ENCODE measurements at places on chromosomes 1 and 21.

DNA sequence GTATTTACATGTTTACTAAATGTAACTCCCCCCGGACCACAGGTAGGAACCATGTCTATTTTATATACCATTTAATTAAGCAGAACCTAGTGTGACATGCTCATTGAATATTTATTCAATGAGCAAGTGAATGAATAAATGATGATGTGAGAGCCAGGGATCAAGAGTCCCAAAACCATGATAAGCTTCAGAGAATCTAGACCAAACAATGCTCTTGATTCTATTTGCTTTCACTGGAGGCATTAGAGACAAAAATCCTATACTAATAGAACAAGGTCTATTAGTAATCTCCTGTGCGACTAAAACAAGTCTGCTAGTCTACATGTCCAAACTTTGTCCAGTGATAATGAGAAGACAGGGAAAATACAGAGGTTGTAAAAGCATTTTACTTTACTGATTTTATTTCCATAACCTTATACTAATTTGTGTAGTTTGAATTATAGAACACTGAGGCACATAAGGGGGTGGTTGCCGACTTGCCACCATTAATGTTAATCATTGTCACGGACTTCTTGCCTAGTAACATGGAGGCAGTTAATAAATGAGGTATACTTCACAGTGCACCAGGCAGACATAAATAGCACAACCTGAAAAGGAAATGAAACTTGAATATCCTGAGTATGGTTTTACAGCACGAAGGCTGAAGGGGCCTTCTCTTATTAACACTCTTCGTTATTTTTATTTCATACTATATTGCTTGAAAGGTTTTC, 69.8 kb downstream of the TBX15 start:
- DNase-seq = no peak

DNA sequence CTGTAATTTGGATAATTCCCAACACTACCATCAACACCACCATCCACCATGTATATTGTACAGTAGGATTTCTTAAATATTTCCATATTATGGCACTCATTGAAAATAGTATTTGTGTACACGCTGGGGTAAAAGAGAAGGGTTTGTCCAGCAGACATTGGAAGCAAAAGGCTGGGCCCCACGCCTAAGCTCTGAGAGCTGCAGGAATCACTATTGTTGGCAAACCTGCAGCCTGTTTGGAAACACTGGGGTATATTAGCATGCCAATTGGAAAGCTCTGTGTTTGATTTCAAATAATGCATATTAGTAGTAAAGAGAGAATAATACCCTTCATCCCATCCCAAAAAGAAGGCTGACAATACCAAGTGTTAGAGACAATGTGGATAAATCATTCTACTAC, 81.5 kb upstream of the DPYD start:
- no peak for DNase-seq

DNA sequence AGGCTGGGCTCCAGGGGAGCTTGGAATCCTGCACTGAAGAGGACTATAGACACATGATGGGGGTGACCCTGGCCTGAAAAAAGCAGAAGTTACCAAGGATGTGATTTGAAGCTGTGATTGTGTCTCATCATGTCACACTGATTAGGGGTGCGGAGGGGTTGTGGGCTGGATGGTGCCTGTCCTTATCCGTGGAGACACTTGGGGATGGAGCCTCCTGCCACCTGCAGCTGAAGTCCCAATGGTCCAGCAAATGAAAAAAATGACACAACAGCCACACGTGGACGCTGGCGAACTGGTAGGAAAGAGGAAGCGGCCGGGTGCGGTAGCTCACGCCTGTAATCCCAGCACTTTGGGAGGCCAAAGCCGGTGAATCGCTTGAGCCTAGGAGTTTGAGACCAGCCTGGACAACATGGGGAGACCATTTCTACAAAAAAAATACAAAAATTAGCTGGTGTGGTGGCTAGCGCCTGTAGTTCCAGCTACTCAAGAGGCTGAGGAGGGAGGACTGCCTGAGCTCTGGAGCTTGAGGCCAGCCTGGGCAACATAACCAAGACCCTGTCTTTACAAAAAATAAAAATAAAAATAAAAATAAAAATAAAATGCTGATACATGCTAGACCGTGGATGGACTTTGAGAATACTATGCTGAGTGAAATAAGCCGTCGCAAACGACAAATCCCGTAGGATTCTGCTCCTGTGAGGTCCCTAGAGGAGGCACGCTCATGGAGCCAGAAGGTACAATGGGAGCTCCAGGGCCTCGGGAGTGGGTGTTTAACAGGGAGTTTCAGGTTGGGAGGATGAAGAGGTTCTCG, 838 bp upstream of the IBA57 start:
- no peak for DNase-seq

- DNase-seq = no peak
Measured at GRCh38 chr1:37655274-37655673, 20.6 kb upstream of the RSPO1 start.

DNA sequence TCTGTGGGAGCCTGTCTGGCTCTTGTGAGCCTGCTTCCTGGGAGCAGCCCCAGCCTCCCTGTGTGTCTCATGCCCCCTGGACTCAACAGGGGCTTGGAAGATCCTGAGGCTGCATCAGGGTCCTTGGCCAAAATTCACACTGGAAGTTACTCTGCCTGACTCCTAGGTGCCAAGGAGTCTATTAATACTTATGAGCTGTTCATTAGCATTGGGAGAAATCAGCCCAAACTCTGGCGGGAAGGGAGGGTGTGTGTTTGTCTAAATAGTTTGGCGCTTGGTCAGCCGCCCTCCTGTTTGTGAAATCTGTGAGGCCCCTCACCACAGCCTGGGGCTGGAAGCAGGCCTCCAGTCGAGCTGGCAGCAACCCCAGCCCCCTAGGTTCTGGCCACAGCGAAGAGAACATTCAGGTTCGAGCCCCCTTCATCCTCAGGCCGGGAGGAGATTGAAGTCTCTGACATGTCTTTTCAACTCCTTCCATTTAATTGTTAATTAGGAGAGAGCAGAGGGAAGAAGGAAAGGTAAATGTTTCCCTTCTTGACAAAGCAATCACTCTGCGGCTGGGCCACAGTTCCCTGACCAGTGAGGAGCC, 82.1 kb upstream of the F3 start:
- DNase-seq = no peak

DNA sequence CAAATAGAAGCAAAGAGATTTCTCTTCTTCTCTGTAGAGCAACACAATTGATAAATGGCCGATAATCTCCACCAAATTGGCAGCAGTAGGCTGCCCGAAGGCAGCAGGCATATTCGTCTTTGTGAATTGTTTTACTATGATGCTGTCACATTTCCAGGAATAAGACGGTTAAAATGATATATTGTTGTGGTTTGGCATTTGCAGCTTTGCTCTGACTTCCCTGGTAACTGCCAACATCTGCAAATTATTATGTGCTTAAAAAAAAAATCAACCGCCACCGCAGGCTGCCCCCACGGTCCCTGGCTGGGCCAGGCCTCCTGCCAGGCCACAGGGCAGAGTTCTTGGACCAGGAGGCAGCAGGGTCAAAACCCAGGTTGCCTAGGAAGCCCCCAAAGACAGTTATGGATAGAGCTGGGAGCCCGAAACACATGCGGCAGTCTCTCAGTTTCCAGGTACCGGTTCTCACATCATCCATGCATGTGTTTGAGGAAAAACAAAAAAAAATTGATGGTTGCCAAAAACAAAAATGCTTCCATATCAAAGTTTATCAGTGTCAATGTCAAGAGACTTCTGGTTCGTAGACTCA, 179.3 kb downstream of the ETS2 start:
- no peak for DNase-seq

DNA sequence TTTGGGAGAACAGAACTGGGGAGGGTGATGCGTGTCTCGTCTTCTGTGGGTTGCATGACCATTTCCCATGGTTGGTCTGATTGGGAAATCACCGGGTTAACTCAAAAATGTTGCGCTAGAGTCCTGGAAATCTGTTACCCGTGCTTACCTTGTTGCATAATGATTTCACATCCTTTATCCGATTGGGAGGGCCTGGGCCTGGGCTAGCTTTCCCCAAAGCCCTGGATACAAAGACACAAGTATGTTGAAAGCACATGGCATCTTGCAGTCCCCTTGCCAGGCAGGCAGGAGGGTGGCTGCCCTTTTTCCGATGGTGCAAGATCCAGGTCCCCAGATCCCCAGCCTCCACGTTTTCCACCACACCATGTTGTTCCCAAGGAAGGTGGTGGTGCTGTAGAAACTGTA, 582 bp downstream of the TRPM2 start:
- DNase-seq = no peak

DNA sequence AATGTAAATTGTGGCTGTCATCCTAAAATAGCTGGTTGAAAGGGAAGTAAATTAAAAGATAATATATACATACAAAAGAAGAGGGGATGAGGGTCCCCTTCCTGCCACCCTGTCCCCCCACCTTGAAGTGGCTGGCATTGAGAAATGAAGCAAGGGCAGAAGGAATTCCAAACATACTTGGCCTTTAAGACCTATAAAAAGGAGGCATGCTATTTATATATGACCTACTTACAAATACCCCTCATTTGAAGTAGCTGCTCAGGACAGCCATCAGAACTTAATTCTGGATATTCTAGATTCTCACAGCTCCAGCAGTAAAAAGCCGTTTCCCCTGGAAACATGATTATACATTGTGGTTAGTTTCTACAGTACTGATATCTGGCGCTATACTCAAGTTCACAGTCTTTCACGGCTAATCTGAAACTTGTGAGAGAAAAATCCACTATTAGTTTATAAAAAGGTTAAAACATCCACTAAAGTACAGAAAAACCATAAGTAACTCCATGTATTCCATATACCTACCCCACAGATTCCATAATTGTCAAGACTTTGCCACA, 9.6 kb upstream of the MAP10 start:
- no peak for DNase-seq

DNA sequence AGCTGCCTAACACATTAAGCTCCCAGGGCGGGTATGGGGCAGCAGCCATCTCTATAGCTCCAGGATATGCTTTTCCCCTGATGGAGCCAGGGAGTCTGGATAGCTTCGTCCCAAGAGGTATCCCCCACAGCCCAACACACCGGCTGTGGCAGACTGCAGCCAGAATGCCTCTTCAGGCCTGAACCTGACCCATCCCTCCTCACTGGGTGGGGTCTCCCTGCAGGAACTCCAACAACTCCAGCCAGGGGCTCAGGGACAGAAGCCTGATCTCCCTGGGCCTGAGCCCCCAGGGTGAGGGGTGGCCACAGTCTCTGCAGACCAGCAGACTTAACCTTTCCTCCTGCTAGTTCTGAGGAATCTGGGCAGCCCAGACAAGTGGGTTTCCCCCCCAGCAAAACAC, 159.9 kb downstream of the LRRIQ3 start:
- DNase-seq = no peak

DNA sequence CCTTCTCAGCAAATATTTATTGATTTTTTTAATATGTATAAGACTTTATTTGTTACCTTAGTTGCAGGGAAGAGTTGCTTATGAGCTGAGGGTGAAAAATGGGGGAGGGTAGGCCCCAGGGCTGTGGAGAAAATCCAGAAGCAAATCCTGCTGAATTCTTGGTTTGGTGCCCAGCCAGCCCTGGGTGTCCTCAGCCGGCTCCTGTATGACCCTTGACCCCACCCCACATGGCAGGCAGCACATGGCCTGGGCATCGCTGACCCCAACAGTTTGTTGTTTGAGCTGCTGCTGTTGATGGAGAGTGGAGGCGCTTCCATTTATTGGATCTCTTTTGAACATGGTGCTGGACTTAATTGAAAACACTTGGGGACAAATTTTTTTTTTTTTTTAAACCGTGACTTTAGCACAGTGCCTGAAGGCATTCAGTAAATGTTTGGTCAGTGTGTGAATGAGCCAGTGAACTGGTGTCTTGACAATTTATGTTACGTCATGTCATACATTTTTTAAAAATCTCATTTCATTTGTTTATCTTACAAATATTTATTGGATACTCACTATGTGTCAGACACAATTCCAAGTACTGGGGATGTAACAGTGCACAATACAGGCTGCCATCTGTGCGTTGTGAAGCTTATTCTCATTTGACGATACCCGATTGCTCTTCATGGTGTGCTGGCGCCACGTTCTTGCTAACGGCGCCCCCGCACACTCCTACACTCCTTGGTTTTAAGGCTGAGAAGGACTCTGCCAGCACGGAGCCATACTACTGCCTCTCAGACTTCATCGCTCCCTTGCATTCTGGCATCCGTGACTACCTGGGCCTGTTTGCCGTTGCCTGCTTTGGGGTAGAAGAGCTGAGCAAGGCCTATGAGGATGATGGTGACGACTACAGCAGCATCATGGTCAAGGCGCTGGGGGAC, 98.8 kb downstream of the MTR start:
- no peak for DNase-seq

DNA sequence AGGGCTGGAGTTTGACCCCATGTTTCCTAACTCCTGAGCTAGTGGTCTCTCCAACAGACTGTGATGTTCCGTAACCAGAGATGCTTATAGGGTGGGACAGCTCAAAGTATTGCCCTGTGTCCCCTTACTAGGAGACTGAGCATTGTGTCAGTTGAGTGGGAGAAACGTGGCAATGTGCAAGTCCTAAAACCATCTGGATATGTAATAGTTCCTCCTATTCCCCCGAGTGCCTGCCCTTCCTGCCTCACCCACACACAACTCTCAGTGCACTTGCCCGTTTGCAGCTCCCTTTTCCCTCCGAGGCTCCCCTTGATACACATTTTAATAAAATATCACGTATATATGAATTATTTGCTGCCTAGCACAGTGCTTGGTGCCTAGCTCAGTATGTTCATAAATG, 3.4 kb downstream of the PIGV start:
- no peak for DNase-seq

GRCh38 chr1:83844546-83844945, 154.4 kb downstream of the TTLL7 start:
- DNase-seq = no peak

DNA sequence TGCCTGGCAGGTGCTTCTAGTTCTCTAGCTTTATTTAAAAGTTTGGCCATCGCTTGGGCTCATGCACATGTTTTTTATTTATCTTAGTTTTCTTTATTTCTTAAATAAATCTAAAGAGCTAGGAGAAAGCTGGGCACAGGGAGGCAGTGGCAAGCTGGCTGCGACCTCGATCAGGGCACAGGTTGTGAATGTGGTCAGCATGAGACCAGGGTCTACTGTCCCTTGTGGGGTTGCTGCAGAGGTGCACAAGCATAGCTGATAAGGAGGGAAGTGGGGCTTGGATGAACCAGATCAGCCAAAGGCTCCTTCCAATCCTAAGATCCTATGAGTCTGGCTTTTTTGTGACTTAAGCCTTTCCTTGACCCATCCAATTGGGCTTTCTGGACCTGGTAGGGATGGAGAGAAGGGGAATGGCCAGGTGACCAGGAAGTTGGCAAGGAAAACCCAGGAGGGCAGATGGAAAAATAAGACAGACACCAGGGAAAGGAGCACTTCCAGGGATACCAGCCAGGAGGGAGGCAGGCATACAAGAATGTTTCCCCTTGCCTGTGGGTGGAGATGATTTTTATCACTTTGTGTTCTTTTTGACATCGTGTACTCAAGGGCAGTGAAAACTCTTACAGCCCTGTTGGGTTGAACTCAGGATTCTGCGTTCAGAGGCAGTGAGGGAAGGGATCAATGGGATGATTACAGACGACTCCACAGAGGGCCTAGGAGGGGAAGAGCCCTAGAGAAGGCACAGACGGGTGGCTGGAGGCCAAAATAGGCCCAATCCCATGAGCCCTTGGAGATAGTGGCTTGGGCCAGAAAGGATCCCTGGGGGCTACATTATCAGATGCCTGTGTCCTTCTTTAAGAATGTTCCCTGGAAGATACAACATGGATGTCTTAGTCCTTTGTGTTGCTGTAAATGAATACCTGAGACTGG, 8.5 kb downstream of the CYP4B1 start:
- DNase-seq = no peak

GRCh38 chr1:74508449-74508848, 4.0 kb downstream of the LRRC53 start:
- DNase-seq = no peak
